ENCODE measurements at places on chromosomes 3 and 15.

- DNase-seq = no peak
These were observed 8.5 kb upstream of the KLHL6 start for GRCh38 chr3:183564046-183564445.

DNA sequence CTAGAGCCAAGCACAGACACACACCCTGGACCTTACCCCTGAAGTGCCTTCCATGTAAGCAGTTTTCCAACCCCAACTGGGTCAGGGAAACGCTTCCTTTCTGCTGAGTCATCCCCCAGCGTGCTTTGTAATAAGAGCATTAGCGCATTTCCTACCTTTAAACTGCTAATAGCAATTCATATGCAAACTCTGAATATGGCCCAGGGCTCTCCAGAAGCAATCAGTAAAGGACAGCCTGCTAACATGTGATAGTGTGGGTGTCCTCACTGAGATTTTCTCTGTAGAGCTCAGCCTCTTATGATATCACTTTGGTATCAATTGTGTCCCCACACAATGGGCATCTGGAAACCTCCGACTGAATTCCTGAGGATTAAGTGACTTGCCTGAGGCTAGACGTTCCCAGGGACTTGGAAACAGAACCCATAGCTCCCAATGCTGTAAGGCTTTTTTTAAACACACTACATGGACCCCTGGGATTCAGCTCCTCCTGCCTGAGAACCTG lies 5.6 kb downstream of the GABRB3 start:
- DNase-seq = no peak

DNA sequence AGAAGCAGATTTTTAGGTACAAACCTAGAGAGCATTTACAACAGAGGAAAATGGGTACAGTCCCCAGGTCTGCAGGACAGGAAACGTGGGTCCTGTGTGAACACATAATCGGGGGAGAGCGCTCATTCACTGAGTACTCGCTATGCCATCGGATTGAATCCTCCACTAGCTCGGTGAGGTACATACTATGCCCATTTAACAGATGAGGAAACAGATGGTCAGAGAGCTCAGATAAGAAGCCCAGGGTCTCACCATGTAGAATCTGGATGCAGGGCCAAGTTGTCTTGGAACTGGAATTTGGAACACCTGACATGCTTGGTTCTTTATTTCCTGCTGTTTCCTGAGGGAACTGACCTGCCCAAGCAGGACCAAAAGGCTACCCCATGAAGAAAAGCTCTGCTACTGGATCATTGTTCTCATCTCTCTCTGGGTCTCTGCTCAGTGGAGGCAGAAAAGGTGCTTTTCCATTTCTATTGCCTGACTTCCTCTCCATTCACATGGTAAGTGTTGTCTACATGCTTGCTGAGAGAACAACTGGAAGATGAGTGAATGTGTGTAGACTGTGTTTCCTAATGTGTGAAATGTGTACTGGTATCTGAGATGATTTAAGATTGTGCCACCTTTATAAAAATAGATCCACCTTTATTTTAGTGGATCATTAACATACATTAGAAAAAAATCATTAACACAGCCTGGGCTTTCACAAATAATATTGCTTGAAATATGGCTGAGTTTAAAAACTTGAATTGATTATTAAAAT lies 89.1 kb downstream of the TGFBR2 start:
- DNase-seq = no peak

DNA sequence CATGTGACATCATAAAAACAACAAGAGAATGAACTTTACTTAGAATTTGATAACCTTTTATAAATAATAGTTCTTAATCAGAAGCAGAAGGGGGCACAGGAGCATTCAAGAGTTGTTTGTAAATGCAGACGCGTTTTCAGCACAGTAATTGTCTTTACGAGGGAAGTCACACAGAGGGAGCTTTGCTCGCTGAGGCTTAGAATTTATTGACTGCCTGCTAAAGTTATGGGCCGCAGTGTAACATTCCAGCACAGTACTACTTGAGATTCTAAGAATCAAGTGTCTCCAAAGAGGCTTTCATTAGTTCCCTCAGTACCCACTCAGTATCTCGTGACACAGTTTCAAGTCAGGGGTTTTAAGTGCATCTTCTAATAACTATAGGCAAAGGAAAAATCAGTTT lies 288.7 kb downstream of the NR2F2 start:
- no peak for DNase-seq

GRCh38 chr3:120550546-120550945 lies 45.6 kb upstream of the NDUFB4 start:
- no peak for DNase-seq

DNA sequence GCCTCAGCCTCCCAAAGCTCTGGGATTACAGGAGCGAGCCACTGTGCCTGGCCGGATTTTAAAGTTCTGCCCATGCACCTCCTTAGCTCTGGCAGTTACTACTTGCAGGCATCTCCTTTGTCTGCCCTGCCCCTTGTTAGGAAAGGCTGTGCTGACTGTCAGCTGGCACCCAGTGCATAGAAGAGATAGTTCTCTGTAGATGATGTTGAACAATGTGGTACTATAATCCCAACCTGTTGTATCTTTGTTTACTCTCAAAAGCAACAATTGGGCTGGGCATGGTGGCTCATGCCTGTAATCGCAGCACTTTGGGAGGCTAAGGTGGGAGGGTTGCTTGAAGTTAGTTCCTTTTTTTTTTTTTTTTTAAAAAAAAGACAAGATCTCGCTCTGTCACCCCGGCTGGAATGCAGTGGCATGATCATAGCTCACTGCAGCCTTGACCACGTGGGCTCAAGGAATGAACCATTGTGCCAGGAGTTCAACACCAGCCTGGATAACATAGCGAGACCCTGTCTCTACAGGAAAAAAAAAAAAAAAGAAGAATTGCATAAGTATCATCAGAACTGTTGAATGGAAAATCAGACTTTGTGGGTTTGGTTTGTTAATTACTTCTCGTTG lies 30.6 kb downstream of the FLNB start:
- no peak for DNase-seq

All from stimulated activated CD4-positive, alpha-beta T cell treated with anti-CD3 and anti-CD28 coated beads, TNF-alpha, amount 100 ng/mL, for 1 hour (primary cell).